ENCODE measurements at places on chromosomes 3 and 15. TPM values are rescaled to one million over a fixed set of nuclear protein-coding genes. Genes with fewer than 3 reads are reported as not detected.
A peak's percentile ranks its signal among the peaks of the same experiment; 100 is the strongest.

- H3K4me3 ChIP-seq: no peak overlapping the region
- no peaks in the 10 kb centered on the region for H3K27me3 ChIP-seq
- no peaks in the 10 kb centered on the region for H3K4me1 ChIP-seq
- no peak for DNase-seq
Observed at GRCh38 chr3:16449369-16449768, 64.1 kb downstream of the RFTN1 start.

DNA sequence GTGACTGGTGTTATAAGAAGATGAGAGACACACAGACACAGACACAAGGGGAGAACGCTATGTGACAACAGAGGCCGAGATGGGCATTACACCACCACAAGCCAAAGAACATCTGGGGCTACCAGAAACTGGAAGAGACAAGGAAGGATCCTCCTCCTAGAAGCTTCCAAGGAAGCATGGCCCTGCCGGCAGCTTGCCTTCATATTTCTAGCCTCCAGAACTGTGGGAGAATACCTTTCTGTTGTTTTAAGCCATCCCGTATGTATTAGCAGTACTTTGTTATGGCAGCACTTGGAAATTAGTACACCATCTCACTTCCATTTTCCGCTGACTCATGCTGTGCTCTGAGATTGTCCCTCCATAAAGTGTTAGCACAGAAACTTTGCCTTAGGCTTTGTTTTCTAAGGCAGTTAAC lies 38.7 kb upstream of the CA12 start:
- no peak overlapping the region for H3K27ac ChIP-seq
- no peak overlapping the region for H3K4me3 ChIP-seq
- DNase-seq: no peak
- H3K27me3 ChIP-seq: no peaks in the 10 kb centered on the region

GRCh38 chr15:99677540-99678134 lies 55.6 kb downstream of the LYSMD4 start:
- no peak overlapping the region for H3K4me3 ChIP-seq
- no peaks in the 10 kb centered on the region for H3K27me3 ChIP-seq
- no peaks in the 10 kb centered on the region for H3K4me1 ChIP-seq
- peaks cover 7% of the 10 kb centered on the region for H3K36me3 ChIP-seq
- DNase-seq: no peak

DNA sequence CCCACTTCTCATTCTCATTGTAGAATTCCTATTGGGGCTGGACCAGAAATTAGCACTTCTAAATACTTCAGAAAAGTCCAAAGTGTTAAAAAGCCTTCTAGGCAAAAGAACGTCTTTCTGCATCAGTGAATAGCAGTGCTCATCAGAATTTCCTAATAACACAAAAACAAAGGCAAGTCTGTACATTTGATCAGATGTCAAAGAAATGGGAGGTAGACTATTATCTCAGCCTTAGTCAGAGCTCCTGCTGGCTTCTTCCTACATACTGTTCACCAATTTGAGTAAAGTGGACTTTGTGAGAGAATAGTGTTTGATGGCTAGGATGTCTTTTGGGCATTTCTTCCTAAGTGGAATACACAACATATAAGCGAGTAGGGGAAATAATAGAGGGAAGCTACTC lies 48.7 kb downstream of the FOXB1 start:
- H3K36me3 ChIP-seq: no peaks in the 10 kb centered on the region
- no peak overlapping the region for H3K27ac ChIP-seq
- H3K4me1 ChIP-seq: no peaks in the 10 kb centered on the region
- no peaks in the 10 kb centered on the region for H3K27me3 ChIP-seq
- no peak for DNase-seq

- H3K27ac ChIP-seq: no peak overlapping the region
- H3K36me3 ChIP-seq: no peaks in the 10 kb centered on the region
- H3K27me3 ChIP-seq: no peaks in the 10 kb centered on the region
- H3K4me3 ChIP-seq: no peak overlapping the region
Observed at GRCh38 chr3:34020726-34021680, 222.6 kb downstream of the PDCD6IP start.

- H3K27me3 ChIP-seq: no peaks in the 10 kb centered on the region
- H3K4me1 ChIP-seq: no peaks in the 10 kb centered on the region
- no peak overlapping the region for H3K27ac ChIP-seq
- no peak overlapping the region for H3K4me3 ChIP-seq
Observed at GRCh38 chr15:98960555-98961050, 47.0 kb downstream of the PGPEP1L start.

DNA sequence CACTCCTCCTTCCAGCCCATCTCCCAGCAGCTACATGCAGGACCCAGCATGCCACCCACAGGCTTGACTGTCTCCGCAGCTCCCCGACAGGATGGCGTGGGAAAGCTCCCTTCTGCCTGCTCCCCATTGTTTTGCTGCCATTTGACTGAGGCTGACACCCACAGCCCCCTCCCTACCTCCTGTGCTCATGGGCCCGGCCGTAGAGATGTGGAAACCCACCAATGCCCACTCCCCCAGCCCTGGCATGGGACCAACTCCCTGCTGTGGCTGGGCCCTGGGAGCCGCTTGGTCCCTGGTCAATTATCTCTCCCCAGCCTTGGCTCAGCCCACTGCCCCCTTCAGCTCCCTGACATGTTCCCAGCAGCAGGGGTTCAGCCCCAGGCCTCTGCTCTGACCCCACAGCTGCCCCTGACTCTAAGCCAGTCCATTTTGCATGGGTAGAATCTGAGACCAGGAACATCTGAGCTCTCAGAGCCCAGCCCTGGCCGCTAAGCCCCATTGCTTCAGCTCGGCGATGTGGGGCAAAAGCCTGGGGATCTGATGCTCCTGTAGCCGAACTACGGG lies 8.2 kb downstream of the C3orf22 start:
- no peaks in the 10 kb centered on the region for H3K36me3 ChIP-seq
- DNase-seq: no peak
- H3K27me3 ChIP-seq: no peaks in the 10 kb centered on the region
- no peak overlapping the region for H3K4me3 ChIP-seq

GRCh38 chr3:28399206-28399605 lies 50.6 kb upstream of the AZI2 start:
- H3K4me3 ChIP-seq: no peak overlapping the region
- no peak overlapping the region for H3K27ac ChIP-seq
- DNase-seq: no peak
- no peaks in the 10 kb centered on the region for H3K27me3 ChIP-seq

DNA sequence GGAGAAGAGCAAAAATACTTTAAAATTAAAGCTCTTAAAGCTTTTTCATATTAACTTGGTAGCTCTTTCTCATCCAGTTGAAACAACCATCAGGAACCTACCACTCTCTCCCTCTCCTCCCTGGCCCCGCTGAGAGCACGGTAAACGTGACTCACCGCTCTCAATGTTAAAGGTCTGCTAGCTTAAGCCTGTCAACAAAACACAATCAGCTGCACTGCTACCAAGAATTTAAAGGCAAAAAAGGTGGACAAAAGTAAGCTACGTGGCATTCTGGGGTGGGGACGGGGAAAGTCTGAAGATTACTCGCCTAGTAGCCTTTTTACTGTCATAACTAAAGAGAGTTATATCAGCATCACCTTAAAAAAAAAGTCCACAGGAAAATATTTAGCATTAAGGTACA lies 8.4 kb upstream of the GP5 start:
- H3K27me3 ChIP-seq: no peaks in the 10 kb centered on the region
- H3K36me3 ChIP-seq: no peaks in the 10 kb centered on the region
- no peak overlapping the region for H3K27ac ChIP-seq
- no peak for DNase-seq
- no peaks in the 10 kb centered on the region for H3K4me1 ChIP-seq

GRCh38 chr3:18389108-18389733 lies 35.9 kb downstream of the SATB1 start:
- no peaks in the 10 kb centered on the region for H3K36me3 ChIP-seq
- H3K4me1 ChIP-seq: no peaks in the 10 kb centered on the region
- H3K4me3 ChIP-seq: no peak overlapping the region
- H3K27ac ChIP-seq: no peak overlapping the region

GRCh38 chr3:62095756-62096155 lies 277.6 kb downstream of the FEZF2 start:
- no peaks in the 10 kb centered on the region for H3K27me3 ChIP-seq
- no peak for DNase-seq
- peak overlapping the region; percentile 41 for H3K27ac ChIP-seq
- no peaks in the 10 kb centered on the region for H3K36me3 ChIP-seq

- H3K4me1 ChIP-seq: no peaks in the 10 kb centered on the region
- DNase-seq: no peak
- no peak overlapping the region for H3K27ac ChIP-seq
- no peak overlapping the region for H3K4me3 ChIP-seq
- H3K27me3 ChIP-seq: no peaks in the 10 kb centered on the region
Observed at GRCh38 chr3:196518966-196519717, 4.0 kb upstream of the SMCO1 start.

Gene ISG20
- total RNA-seq: 7.4 TPM

Gene TMEM207
- total RNA-seq: not detected

Gene TPRG1
- total RNA-seq: 31.9 TPM

Measured in breast epithelium (tissue), 4 donors.